ENCODE measurements at places on chromosomes 4 and X.

DNA sequence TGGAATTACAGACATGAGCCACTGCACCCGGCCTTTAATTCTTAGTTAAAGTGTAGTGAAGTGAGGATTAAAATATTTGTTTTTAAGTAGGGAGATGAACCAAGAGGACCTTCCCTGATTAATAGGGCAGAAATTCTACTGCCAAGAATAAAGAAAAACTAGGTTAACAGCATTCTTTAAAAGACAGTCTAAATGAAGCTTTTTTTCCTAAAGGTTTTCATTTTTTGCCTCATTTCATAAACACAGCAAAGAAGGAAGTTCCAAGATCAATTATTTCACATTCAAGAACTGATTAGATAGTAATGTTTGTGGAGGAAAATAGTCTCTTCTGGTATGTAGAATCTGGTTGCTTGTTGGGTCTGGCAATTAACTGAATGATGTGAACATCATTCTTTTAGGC lies 112.1 kb upstream of the ARSJ start:
- DNase-seq, result no peak

DNA sequence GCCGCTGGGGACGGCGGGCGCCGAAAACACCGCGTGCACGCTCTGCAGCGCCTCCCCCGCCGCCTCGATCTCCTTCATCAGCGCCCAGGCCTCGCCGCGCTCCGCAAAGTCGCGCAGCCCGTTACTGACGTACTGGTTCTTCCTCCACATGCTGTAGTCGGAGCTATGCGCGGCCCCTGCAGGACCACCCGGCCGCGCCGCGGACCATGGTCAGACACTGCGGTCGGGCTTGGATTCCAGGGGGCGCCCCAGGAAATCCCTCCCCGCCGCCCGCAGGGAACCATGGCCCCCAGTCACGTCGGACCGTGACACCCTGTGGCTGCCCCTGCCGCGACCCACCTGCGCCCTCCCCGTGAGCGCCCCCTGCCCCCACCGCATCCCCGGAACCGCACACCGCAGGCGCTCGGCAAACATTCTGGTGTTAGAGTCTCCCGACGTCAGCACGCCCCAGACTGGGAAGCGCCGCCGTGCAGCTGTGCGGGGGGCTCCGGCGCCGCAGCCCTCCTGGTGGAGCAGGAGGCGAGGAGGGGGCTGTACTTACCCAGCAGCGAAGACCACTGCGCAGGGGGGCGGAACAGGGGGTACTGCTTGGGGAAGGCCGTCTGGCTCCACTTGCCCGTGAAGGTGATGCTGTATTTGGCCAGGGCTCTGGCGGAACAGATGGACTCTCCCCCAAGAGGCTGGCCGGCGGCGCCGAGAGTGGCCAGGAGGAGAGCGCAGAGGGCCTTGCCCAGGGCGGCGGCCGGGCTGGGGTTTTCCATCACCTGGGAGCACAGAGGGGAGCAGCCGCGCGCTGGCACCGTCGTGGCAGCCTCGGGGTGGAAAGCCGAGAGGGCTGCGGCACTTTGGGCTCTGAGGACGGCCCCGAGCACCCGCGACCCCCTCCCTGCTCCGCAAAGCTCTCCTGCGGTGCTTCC lies 814 bp downstream of the SPON2 start:
- no peak for DNase-seq

DNA sequence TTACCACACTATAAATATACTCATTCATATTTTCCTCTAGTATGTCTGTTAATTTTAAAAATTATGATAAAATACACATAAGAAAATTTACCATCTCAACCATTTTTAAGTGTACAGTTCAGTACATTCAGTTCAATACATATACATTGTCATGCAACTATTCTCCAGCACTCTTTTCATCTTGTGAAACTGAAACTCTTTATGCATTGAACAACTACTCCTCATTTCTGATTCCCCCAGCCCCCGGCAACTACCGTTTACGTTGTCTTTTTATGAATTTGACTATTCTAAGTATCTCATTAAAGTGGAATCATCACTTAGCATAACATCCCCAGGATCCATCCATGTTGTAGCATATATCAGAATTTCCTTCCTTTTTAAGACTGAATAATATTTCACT lies 8.7 kb downstream of the SMARCAD1 start:
- DNase-seq, result no peak

GRCh38 chr4:185219551-185220344 lies 10.3 kb downstream of the SNX25 start:
- DNase-seq, result peak; percentile 86

- DNase-seq, result peak; percentile 11
Observed at GRCh38 chrX:155148724-155149537, 67.3 kb upstream of the VBP1 start.

- DNase-seq, result no peak
Observed at GRCh38 chr4:156019246-156019645, 65.6 kb upstream of the CTSO start.

GRCh38 chr4:23887173-23887572 lies 2.7 kb downstream of the PPARGC1A start:
- DNase-seq, result no peak

- DNase-seq, result no peak
Observed at GRCh38 chrX:81259714-81260395, 58.0 kb downstream of the SH3BGRL start.

- no peak for DNase-seq
Observed at GRCh38 chrX:19731307-19731820, 156.0 kb downstream of the SH3KBP1 start.

GRCh38 chr4:152458801-152459302 lies 77.0 kb downstream of the FBXW7 start:
- DNase-seq, result no peak

DNA sequence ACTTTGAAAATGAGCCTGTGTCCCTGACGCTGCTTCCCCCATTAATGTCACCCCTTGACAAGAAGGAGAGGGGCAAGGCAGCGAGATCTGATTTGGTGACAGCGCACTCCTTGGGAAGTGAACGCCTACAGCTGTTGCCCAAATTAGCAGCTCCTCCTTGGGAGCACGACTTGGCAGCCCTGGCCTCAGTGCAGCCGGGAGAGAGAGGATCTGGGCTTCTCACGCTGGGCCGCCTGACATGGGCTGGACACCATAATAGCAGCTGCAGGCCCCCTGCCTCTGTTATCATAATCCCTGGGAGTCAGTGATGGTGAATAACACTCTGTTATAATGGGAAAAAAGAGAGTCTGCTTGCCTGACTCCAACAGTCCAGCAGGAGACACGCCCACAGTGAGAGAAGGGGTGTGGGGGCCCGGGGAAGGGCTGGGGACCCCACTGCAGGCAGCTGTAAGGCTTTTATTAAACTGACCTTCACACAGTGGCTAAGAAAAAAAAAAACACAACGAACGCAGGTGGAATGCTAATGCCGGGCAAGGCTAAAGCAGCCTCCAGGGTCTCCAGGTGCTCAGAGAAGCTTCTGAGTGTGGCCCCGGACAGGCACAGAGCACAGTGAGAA lies 73.3 kb downstream of the PSAPL1 start:
- DNase-seq, result peak; percentile 87

DNA sequence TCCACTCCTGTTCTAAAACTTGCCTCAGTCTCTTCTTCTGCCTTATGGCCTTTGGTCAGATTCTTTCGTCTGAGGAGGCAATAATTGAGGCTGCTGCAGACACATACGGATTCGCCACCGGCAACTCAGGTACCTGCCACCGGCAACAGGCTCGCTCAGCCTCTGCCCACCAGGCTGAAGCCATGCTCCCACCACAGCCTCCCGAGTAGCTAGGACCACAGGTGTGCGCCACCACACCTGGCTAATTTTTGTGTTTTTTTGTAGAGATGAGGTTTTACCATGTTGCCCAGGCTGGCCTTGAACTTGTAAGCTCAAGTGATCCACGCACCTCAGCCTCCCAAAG lies 26.6 kb downstream of the TNIP2 start:
- no peak for DNase-seq

DNA sequence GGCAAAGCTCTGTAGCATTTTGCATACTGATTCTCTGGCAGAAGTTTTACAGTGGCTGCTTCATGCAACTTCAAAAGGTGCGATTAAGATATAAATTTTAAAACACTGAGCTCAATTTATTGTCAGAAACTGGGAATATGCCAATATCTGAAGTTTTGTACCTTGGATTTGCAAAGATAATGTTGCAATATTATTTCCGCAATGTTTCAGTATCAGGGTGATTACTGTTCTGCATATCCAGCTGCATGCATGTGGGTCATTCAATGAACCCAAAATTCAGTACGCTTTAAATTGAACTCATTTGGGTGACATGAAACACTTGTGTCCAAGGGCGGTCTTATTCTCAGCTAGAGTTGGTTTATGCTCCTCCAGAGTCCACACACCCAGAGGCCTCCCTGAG lies 26.2 kb downstream of the TRMT10A start:
- no peak for DNase-seq

- DNase-seq, result no peak
Observed at GRCh38 chr4:103118166-103118565, 18.5 kb upstream of the BDH2 start.

DNA sequence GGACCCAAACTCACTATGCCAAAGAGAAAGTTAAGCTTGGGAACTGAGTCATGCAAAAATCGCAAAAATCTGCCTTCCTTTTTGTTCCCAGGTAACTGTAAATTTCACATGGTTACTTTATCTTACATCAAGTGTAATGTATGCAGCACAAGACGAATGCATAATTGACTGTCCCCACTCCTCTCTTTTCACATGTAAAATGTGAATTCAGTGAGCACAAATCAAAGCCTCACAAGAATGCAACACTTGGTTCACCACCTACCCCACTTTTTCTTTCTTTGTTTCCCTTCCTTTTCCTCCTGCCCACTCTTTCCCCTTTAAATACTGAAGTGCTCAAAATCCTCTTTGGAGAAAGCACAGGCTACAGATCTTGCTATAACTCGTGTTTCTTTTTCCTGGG lies 53.2 kb downstream of the MAGED4B start:
- no peak for DNase-seq

GRCh38 chrX:64456828-64457227 lies 61.6 kb upstream of the MTMR8 start:
- DNase-seq, result no peak

All from umbilical cord (tissue), 2 donors.